ENCODE measurements at places on chromosomes 12 and 14. TPM values are rescaled to one million over a fixed set of nuclear protein-coding genes. Genes with fewer than 3 reads are reported as not detected.

The IAPP gene
- total RNA-seq: 0.15 TPM

DNA sequence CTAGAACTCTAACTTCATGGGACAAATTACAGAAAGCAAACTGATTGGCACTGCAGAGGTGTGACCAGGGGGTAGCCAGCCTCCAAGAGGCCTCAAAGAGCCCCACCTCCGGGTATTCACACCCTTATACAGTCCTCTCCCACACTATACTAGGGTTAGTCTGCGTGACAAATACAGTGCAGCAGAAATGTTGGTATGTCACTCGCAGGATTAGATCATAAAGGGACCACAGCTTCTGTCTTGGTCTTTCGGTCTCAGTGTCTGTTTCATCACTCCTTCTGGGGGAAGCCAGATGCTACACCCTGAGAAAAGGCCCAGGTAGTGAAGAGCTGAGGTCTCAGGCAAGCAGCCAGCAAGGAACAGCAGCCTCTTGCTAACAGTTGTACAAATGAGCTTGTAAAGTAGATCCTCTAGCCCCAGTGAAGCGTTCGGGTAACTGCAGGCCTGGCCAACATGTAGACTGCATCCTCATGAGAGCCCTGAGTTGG lies 68.9 kb upstream of the SAV1 start:
- no peak for DNase-seq

The TGM1 gene
- total RNA-seq: 2.6 TPM

DNA sequence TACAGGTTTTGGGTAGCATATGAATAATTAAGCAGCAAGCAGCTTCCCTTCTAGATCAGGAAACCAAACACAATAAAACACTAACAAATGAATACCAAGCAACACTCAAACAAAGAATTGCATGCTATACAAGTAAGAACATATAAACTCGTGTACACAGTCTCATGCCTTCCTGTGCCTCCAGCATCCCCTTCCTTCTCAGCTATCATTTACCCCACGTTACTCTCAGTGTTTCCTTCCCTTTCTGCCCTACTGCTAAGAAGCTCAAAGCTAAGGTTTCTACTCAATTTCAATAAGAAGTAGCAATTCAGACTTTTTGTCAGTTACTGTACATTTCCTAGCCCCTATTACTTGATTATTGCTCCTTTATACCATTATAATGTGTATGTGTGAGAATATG lies 81.0 kb downstream of the DUSP16 start:
- DNase-seq: no peak

DNA sequence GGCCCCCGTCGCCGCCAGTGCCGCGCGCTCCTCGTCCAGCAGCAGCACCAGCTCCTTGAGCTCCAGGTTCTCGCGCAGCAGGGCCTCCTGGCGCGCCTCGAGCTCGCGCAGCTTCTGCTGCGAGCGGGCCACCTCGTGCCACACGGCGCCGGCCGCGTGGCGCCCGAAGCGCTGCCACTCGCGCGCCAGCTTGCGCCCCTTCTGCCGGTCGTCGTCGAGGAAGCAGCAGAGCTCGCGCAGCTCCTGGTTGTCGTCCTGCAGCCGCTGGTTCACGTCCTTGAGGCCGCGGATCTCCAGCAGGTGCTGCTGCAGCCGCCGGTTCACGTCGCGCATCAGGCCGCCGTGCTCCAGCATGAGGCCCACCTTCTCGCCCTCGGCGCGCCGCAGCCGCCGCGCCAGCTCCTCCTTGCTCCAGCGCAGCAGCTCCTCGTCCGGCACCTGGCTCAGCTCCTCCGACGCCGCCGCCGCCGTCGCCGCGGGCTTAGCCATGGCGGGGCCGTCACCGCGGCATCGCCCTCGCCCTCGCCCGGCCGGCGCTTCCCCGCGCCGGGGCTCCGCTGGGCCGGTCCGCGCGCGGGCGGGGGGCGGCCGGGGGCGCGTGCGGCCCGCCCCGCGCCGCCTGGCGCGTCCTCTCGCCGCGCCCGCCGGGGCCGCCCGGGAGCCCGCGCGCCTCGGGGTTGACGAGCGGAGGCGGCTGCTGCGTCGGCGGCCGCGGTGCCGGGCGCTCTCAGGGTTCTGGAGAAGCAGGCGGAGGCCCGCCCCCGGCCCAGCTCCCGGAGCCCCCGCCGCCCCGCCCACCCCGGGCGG lies at the start of gene CCDC85C:
Gene CCDC85C, minus strand, starts transcription at position 737 of the 807 bp plus-strand sequence. Its CDS starts 248 bp downstream, at position 489.
- DNase-seq: peak; percentile 77

The ASIC1 gene
- total RNA-seq: 5.6 TPM

DNA sequence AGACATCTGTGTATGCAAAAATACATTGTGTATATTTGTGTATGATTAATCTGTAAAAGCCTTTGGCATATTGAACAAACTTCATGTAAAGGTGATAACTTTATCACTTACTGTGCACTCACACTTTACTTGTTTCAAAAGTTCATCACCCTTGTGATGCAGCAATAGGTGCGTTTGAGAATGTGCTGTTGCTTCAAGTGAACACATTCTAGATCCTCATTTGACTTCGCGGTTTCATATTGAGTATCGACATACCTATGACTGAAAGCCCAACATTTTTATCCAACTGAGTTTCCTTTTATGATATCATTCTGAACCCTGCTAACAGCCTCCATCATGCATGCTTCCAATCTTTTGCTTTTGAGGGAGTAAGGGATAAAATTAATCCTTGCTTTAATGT lies 1086.9 kb downstream of the TMEM121 start:
- no peak for DNase-seq

GRCh38 chr12:66203820-66204219 lies 14.8 kb downstream of the IRAK3 start:
- no peak for DNase-seq

GRCh38 chr12:69655616-69656340 lies 43.3 kb downstream of the BEST3 start:
- no peak for DNase-seq

The OTX2 gene
- 453 TPM for total RNA-seq

The KLHL33 gene
- total RNA-seq: 0.22 TPM

DNA sequence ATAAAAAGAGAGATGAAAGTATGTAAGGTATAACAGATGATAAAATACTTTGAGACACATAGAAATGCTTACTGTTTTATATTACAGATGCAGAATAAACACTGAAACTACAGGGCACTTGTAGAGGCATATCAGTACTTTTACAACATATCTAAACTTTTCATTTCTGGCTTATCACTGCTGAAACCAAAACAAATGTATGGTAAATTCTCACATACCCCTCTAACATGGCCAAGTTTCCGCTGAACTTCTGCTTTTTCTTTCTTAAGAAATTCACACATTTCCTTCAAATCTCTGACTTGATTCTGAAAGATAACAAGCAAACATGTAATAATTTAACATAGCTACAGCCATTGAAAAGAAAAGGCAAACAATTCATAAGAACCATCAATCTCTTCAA lies 33.3 kb upstream of the C12orf50 start:
- DNase-seq: no peak

The GPR162 gene
- 10.0 TPM for total RNA-seq

DNA sequence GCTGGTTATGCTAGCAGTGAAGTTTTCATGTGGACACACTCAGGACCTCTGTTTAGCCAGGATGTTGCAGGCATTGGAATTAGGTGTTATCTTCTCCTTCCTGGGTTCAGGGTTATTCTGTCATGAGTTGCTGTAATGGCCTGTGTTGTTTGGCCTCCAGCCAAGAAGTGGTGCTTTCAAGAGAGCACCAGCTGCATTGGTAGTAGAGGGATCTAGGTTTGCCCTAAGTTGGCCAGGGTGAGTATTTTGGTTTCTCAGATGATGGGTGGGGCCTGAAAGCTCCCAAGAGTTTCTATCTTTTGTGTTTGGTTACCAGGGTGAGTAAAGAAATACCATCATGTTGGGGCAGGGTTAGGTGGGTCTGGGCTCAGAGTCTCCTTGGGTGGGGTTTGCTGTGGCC lies 2.7 kb upstream of the GZMH start:
- DNase-seq: no peak

DNA sequence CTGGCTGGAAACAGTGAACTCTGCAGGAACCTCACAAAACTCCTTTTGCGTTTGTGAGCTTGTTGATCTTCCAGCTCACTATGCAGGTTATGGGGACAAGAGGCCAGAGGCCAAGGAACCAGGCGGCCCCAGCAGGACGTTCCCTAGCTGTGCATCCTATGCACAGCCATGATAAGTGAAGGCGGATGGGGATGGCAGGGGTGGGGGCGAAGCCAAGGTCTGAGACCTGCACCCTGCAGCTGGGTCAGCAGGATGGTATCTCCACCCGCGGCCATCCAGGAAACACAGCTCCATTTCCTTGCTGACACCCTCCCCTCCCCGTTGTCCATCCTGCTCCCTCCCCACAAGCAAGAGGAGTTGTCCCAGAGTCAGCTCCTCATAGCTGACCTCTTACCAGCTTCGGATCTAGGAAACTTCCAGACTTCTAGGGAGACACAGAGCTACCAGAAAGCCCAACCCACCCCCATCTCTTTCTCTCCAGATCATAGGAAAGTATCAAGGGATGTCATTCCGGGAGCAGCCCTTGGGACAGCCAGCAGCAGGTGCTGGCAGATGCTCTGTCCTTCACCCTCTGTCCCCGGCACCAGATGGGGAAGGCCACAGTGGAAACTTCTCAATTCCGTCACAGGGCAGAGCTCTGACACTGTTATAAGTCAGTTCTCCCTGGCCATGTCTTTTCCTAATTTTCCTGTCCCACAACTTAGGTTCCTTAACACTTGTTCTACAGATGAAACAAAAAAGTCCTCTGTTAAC lies 9.4 kb downstream of the ZBTB39 start:
- no peak for DNase-seq

DNA sequence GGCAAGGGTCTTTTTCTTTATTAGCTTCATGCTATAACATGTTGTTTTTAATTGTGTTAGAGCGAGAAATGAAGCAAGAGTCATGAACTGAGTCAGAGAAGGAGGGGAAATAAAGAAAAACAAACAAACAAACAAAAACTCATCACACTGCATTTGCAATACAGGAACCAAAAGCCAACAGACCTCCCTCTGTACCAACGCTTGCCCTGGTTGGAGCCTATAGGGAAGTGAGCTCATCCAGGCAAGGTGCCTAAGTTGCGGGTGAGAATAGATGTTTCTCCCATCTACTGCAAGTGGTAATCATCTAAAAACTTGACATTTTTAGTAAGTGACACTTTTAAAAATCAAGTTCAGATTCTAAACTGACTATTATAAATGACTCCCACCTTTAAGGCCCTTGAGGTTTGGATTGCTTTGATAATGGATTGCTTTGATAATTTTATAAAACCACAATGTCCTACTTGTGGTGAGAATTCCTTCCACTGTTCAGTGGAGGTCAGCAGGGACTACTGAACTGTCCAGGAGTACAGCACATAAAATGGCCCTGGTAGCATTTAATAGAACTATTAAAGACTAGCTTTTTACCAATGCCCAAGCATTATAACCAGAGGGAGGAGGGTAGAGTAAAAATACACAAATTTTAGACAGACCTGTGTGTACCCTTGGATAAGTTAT lies 31.3 kb downstream of the SLC38A1 start:
- DNase-seq: no peak

DNA sequence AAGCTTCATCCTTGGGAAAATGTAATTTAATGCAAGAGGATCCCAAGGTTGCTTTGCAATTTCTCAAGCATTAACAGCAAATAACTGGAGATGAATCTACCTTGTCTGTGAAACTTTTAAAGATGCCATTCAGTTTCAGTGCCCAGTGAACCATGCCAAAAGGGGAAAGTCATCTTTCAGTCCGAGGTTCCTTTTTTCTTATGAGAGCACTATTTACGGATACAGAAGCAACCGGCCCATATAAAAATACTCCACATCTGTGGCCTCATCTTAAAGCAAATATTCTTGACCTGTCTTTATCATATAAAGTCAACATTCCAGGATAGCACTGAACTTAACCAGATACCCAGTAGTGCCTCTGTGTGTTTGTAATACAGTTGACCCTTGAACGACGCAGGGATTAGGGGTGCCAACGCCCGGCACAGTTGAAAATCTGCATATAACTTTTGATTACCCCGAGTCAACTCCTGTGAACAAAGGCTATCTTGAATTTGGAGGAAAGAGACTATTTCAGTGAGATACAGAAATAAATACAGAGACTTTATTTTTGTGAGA lies 209.4 kb downstream of the PCNX1 start:
- DNase-seq: no peak

DNA sequence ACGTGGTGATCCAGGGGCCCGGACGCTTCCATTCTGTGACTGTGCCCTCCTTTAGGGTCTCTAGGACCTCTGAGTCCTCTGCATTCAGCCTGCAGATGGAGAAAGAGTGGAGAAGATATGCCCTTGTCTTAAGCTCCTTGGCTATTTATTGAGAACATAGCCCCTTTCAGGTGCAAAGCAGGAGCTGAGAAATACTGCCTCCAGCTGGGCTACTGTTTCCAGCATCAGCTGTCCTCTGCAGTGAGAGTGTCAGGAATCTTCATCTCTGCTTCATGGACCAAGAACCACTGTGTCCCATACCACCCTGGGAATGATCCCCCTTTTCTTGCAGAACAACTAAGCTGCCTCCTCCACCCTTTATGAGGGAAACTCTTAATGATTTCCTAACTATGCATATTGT lies 47.8 kb upstream of the CEP83 start:
- no peak for DNase-seq

- DNase-seq: no peak
Observed at GRCh38 chr14:92026548-92027190, 13.2 kb downstream of the TRIP11 start.

DNA sequence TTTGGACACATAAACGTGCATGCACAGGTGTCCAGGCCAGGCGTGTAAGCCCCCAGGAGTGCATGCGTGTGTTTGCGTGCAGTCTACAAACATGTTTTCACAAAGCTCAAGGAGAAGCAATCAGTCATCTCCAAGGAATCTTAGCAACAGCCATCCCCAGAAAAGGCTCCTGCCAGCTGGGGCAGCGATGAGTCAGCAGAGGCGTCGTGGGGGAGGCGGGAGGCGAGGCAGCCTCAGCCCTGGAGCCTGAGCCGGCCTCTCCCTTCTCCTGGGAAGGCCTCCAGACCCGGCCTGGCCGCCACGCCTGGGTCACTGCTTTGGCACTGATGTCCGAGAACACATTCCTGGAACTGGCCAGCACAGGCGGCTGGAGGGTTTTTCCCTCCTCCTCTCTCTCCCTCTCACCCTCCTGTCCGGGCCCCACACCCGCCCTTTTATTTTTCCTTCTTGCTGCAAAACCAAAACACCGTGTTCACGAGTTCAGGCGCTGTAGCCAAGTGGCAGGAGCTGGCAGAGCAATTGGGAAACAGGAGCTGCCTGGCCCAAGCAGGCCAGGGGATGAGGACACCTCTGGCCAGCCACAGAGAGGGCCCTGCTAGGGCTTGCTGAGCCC lies 92.7 kb downstream of the LRRC74A start:
- DNase-seq: peak; percentile 76

GRCh38 chr12:28780096-28780495 lies 369.0 kb upstream of the FAR2 start:
- DNase-seq: no peak

The KLHL28 gene
- 14.8 TPM for total RNA-seq

GRCh38 chr14:78451319-78451695 lies 281.1 kb downstream of the NRXN3 start:
- no peak for DNase-seq

The TSPAN9 gene
- 26.2 TPM for total RNA-seq
